ENCODE measurements at places on chromosomes 4 and X.

DNA sequence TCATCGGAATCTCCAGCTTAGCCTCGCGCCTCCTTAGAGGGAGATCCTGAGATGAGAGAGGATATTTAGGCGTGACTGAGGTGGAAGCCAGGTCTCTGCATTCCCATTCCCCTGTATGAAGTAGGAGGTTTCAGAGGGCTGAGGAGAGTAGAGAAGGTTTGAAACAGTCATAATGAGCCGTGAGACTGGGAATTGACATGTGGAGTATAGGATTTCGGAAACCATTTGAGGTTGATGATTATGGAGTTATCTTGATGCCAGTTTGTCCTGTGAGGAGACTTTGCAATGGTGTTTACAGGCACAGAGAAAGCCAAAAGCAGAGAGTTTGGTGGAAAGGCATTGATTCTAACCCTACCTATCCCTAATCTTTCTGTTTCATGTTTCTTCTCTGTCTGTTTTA, 2.0 kb downstream of the CHST7 start:
- DNase-seq: no peak

DNA sequence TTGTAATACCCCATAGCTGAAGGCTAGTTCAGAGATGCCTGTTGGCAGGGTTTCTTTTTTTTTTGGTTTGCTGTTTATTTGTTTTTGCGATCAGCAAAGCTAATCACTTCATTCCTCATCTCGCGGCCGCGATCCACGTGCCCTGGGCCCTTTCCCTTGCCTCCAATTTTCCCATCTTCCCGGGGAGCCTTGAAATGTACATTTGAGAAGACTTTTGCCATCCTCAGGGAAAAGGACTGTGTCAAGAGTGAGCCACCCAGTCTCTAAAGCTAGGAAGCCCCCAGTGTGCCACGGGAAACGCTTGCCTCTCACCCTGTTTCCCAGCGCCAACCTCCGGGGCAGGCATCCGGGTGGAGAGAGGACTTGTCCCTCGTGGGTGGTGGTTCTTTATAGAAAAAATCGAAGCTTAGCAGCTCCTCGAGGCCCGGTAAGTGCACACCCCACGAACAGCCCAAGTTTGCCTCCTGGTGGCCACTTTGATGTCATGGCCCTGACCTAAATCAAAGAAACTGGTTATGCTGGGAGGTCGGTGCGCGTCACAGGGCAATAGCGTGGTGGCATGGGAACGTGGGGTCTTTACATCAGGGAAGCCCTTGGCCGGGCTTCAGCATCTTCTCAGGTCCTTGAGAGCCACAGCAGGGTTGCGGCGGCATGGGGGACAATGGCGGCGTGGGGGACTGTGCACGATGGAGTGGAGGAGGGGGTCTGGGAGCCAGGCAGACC, 42.0 kb downstream of the MAP7D3 start:
- DNase-seq: peak; percentile 22

GRCh38 chrX:109974906-109975655, 27.8 kb upstream of the TMEM164 start:
- DNase-seq: no peak

DNA sequence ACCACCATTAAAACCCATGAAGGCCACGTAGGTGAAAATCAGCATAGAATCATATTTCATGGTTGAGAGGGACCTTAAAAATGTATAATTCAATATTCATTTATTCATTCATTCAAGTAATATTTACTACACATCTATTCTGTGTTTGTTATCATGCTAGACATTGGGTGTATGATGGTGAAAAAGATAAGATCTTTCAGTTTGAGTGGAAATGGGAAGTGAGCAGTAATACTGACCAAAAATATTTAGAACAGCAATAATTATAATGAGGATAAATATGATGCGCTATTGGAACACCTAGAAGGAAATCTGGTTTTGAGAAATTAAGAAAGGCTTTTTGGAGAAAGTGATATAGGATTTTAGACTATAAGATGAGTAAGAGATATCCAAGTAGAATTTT, 28.0 kb downstream of the DKK2 start:
- no peak for DNase-seq

DNA sequence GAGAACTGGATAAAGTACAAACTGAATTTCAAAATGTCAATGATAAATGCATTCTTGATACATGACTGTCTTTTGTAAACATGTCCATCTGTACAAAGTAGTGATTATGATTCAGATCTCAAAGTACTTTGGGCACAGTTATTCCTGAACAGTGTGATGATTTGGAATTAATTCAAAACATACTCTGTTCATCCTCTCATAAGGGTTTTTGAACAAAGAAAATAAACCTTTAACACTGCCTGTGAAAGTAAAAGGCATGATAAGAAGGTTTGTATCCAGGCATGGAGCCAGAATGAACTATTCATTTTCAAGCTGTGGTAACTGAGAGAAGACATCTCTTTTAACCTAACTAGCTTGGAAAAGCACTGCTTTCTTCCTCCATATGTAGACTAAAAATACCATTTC, 883 bp upstream of the KLHL4 start:
- no peak for DNase-seq

DNA sequence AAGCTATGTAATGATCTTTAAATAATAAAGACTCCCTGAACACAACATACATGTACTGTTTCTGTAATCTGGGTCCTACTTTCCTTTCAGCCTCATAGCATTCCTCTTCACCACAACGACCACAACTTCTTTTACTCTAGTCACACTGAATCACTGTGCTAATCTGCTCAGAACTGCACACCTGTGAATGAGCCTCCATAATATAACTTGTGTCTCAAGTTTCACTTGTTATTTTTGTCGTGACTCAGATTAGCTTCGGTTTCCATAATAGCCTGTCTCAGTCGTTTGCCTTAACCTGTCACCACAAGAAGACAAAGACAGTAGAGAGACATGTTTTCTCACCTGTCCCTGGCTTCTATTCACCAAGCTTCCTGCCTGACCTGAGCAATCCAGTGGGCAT, 61.8 kb downstream of the MAGED1 start:
- no peak for DNase-seq

GRCh38 chrX:8851231-8851886, 50.2 kb upstream of the FAM9A start:
- DNase-seq: no peak

DNA sequence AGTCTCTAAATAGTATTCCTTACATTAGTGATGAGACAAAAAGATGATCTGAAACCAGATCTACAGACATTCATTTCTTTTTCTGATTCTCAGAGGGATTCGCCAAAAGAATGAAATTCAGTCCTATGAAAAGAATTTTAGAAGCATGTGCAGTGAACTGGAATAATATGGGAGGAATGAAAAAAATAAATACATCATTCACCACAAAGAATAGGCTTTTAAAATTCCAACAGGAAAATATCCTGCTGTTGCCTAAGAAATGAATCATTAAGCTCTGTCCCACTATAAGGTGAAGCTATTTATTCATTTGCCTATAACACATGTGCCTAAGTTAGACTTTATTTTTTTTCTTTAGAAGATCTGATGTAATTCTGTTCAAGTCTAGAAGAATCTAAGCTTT, 165.9 kb downstream of the IL15 start:
- no peak for DNase-seq

GRCh38 chr4:113145147-113145518, 95.7 kb downstream of the ANK2 start:
- DNase-seq: no peak

DNA sequence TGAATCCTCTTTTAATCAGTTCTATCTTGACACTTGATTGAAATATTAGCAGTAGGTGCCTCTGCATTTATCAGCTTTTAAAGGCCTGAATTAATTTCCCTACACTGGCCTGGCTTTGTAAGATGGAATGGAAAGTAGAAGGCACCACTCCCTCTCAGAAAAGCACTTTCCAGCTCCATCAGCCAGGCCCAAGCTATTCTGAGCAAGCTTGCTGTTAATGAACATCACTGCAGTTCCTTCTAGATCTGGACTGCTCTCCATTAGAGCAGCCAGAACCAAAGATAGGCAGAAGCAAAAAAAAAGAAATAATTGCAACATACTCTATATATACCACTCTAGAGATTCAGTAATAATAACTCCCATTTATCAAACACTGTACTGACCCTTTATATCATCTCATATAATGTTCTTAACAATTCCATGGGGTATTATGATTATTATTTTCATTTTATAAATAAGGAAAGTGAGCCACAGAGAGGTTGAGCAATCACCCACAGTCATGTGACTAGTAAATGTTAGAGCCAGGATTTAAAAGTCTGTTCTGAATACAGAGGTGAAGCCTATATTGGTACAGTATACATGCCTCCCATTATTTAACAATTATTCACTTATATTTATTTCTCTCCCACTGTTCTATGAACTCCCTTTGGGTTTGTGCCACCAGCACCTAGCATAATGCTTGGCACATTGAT, 39.4 kb upstream of the GPC3 start:
- no peak for DNase-seq

DNA sequence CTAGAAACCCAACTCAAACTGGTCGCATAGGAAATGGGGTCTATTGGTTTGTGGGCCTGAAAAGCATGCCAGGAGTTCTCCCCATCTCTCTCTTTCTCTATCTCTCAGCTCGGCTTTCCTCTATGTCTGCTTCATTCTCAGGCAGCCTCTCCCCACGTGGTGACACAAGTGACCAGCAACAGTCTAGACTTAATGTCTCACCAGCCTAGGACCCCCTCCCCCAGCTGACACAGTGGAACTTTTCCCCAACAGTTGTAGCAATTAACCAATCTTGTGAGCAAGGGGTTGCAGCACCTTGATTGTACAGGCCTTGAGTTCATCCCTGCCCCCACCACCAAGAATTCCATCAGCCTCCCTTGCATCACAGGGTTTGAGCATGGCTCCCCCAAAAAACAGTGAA, 159.8 kb upstream of the KIT start:
- no peak for DNase-seq

GRCh38 chr4:80495865-80496264, 160.3 kb downstream of the CFAP299 start:
- DNase-seq: peak; percentile 57

GRCh38 chr4:169252339-169253112, 18.2 kb downstream of the SH3RF1 start:
- DNase-seq: no peak

DNA sequence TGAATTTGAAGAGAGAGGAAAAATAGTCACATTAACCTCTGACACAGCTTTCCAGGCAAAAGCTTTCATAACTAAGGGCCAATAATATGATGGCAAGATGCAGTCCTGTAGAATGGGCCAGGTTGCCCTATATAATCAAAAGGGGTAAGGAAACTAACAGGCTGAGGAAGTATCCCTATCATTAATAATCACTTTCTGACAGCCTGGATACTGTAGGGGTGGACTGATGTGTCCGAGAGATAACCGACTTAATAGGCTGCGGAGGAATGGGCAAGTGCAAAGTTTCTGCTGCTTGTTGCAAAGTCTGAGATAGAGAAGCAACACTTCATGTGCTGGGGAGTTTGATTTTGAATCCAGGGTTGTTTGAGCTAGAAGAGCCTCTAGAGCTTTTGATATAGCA, 94.8 kb downstream of the DNAAF6 start:
- no peak for DNase-seq

DNA sequence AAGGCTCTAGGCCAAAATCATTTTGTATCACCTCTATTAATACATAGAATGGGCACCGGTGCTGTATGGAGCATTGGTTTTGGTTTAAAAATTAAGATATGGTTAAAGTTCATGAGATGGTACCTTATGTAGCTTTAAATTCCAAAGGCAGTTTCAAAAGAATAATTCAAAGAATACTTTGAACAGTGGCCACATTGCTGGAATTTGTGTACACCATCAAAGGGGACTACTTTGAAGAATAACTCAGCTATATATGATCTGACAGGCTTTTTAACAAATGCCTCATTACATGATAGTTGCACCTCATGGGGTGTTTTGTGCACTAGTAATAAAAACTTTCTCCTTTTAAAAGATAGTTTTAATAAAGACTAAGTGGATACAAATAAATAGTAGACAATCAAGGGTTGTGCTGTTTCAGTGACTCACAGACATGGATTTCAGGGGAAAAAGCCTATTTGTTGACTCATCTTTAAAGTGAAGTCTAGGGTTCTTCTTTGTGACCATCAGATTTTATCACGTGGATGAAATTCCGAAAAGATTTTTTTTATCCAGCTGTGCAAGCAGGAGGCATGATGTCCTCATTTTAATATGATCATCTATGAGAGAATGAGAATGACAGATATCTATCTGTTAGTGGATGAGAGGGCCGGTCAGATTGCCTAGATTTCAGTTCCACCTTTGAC, 12.8 kb downstream of the MTM1 start:
- no peak for DNase-seq

DNA sequence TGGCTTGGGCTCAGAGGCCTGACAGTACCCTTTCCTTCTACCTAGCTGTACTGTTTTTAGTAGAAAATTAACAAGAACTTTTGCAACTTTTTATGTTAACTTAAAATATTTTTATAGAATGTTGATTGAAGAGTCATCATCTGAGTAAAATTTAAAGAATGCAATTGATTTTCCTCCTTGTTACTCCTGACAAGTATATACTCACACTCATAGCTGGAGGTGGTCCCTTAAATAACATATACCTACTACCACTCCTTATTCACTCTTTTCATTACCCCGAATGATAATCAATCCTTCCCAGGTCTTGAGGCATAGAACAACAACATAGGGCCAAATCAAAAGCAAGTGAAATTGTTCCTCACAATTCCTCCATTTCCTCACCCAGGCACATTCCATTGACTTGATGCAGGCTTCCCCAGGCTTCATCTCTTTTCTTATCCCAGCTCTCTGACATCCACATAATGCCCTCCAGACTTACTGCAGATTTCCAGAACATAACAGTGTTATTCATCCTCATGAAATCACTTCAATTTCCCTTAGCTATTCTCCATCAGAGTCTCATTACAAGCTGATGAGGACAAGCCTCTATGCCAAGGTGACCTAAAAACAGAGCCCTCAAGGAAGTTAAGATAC, 73.2 kb upstream of the ANXA10 start:
- DNase-seq: no peak

DNA sequence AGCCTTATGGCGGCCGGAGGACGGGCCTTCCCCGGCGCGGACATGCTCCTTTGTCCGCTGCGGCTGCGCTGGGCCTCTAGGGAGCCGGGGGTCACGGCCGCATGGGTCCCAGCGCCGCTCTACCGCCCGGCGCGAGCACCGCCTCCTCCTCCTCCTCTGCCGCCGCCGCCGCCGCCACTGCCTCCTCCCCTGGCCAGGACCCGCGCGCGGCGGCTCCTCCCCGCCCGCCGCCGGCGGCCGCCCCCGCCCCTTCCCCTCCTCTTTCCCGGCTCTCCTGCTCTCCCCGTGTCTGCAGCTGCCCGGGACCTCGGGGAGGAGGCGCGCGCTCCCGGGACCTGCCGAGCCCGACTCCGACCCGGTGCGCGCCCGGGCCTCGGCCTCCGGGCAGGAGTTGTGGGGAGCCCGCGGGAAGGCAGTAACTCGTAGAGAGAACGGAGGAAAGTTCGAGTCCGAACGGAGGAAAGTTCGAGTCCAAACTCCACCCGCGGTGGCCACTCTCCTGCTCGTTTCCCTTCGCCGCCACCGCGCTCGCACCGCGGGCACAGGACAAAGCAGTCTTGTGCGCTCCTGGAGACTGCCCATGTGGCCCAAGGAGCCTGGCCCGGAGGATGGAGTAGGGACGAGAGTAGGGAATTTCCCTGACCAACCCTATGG, at the start of gene ADGRA3:
TSS of gene ADGRA3 (minus strand) at position 179 of the 654 bp plus-strand sequence. CDS start 282 bp downstream, outside the sequence.
- no peak for DNase-seq

- DNase-seq: no peak
Measured at GRCh38 chr4:99848591-99849001, 32.0 kb downstream of the DAPP1 start.
